NCI-H1105 (cell line): ENCODE measurements at places on chromosomes 6 and 20.

GRCh38 chr6:105069821-105070445 is 109.9 kb downstream of the POPDC3 start:
- no peak for DNase-seq

DNA sequence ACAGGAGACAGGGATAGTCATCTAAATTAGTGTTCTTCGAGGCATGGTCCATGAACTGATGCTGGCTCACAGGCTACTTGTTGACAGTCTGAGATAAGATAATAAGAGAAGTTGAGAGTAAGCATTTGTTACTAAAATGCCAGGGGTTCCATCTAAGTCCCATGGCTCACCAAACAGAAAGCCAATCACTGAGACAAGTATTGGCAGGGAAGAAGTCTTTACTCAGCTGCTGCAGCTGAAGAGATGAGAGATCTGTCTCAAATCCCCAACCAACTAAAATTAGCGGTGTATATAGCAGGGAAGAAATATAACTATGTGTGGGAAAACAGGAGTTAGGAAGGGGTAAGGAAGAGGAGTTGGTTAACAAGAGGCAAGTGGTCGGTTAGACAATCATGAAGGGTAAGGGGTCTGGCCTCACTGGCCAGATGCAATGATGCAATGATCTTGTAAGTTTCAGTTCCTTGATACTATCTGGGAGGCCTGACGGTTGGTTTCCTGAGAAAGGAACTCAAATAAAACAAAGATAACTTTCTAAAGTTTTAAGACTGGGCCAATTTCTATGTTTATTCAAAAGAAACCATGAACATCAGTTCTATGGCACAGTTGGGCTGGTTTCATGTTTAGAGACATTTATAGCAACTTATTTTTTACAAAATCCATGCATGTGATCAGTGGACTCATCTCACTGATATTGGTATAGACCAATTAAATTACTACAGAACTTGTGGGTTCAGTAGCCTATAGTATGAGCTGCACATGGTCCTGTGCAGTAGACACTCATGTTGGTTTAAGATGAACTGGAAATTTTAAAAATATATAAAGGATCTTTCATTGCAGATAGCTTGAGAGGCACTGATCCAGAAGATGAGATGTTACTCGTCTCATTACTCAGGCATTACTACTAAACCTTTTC is 9.9 kb upstream of the HEBP2 start:
- no peak for DNase-seq

GRCh38 chr6:169092375-169092774 is 161.3 kb downstream of the THBS2 start:
- DNase-seq, result no peak

GRCh38 chr20:44142413-44142812 is 44.6 kb downstream of the JPH2 start:
- no peak for DNase-seq

DNA sequence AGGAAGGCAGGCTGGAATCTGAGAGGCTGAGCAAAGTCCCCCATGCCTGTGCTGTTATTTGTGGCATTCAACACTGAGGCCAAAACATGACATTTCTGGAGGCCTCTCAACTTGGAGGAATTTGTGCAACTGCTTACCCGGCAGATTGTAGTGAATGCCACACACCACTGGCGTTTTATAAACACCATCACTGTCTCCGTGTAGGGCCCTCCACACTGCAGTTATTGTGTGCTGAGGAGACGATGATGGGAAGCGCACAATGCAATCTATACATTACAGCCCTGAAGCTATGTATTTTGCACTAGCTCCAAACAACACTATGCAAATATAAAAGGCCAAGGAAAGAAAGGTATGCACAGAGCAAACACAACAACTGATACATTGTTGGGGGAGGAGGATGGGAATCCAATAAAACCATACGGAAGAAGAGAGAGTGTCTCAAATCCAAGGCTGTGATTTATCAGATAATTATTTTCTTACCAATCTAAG is 106.5 kb downstream of the SMLR1 start:
- DNase-seq, result no peak

DNA sequence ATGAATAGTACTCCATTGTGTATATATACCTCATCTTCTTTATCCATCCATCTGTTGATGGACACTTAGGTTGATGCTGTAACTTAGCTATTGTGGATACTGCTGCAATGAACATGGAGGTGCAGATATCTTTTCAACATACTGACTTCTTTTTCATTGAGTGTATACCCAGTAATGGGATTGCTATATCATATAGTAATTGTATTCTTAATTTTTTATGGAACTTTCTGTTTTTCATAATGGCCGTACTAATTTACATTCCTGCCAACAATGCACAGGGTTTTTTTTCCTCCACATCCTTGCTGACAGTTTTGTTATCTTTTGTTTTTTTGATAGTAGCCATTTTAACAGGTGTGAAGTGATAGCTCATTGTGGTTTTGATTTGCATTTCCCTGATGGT is 5.2 kb downstream of the CCN2 start:
- DNase-seq, result no peak

DNA sequence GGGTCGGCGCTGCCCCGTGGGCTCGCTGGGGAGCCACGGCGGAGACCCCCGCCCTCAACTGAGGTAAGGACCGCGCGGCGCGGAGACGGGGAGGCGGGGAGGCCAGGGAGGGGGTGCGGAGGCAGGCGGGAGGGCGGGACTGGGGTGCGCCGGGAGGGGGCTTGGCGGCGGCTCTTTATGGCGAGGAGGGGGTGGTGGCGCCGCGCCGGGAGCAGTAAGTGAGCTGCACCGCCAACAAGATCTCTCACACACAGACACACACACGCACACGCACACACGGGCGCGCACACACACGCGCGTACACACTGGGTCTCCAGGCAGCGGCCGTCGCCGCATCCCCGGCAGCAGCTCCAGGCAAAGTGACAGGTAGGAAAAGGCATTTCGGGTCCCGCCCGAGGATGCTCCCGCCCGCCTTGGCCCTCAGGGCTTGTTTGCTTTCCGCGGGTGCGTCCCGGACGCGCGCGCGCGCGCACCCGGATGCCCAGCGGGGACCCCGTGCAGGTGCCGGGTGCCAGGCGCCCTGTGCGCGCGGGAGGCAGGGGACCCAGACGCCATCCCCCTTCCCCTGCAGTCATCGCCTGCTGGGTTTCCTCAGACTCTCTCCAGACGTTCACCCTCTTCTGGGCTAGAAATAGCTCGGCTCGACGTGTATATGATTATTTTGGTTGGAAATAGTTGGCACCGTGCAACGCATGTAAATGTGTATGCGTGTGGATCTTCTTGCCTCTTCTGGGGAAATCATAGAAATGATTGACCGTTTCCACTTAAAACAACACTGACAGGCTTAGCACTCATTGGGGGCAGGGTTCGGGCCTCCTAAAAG is at the start of gene PLCB4:
Gene PLCB4, plus strand, starts transcription at position 247 of the 823 bp plus-strand sequence. CDS start 238,728 bp downstream, outside the sequence.
- peak; percentile 48 for DNase-seq

DNA sequence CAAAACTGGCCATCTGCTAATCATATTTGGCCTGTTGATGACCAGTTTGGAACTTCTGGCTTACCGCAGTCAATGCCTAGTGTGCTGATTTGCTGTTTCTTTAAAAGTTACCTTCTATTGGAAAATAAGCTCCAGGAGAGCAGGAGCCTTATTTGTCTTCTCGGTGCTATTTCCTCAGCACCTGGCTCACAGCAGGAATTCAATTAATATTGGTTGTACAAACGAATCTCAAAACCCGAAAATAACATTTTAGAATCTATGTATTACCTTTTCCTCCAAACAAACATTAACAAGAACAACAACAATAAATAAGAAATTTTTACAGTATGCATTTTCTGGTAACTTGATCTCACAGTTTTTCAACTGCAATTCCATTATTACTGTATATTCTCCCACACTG is 1080.7 kb upstream of the MAP3K7 start:
- no peak for DNase-seq

DNA sequence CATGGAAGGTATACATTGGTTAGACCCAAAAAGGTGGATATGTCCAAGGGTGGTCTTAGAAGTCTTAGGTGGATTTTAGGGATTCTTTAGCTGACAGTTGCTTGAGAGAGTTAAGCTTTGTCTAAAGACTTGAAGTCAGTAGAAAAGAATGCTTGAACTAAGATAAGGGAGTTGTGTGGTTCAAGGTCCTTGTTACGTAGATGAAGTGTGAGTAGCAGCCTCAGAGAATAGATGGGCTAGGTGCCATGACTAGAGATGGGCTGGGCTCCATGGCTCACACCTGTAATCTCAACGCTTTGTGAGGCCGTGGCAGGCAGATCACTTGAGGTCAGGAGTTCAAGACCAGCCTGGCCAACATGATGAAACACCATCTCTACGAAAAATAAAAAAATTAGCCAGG is 1.7 kb downstream of the SHLD1 start:
- DNase-seq, result no peak
